Stimulated activated CD4-positive, alpha-beta T cell treated with anti-CD3 and anti-CD28 coated beads, Interleukin-1b, Interleukin-23, amount 100 ng/mL, for 24 hours (primary cell): ENCODE measurements at places on chromosomes 6 and 20.

GRCh38 chr6:63269470-63269869 lies 50.3 kb downstream of the LGSN start:
- no peak for DNase-seq

DNA sequence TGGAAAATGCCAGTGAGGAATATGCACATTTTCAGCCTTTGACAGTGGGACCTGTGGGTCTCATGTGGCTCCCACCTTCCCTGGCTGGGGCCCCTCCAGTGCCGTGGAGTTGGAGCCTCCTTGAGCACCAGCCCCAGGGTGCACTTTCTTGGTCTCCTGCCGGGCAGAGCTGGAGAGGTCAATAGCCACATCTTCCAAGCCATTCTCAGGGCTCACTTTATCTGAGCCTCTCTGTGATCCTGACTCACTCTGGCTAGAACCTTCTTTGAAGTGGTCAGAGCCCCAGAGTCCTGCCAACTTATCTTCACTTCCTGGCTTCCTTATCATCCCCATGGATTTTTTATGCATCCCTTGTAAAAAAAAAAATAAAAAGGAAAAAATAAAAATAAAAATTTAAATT lies 5.7 kb downstream of the VSX1 start:
- no peak for DNase-seq

- no peak for DNase-seq
These were observed 24.7 kb downstream of the COX4I2 start for GRCh38 chr20:31662372-31662854.

GRCh38 chr20:62056377-62056776 lies 9.3 kb downstream of the TAF4 start:
- DNase-seq = no peak

DNA sequence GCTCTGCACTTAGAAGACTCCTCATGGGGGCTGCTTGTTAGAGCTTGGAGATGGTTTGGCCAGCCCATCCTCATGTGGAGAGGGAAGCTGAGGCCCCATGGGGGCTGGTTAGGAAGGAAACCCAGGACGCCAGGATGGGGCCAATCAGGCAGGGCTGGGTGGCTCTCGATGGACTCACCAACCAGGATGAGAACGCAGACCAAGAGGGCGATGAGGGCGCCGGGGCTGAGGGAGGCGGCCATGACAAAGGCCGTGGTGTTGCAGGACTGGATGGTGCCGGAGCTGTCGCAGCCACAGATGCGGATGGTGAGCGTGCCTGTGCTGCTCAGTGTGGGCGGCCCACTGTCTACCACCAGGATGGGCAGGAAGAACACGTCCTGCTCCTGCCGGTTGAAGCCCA lies 59.7 kb downstream of the CD40 start:
- no peak for DNase-seq

DNA sequence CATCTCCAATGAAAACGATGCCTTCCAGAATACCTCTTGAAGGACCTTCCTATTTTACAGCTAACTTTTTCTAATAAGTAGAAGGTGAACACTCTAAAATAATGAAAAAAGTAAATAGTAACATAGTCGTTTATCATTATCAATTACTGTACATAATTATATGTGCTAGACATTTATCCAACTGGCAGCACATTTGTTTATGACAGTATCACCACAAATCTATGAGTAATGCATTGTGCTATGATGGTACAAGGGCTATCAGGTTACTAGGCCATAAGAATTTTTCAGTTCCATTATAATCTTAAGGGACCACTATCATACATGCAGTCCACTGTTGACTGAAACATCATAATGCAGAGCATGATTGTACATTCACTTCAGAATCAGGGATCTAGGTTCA lies 68.4 kb downstream of the ATG5 start:
- DNase-seq = no peak

DNA sequence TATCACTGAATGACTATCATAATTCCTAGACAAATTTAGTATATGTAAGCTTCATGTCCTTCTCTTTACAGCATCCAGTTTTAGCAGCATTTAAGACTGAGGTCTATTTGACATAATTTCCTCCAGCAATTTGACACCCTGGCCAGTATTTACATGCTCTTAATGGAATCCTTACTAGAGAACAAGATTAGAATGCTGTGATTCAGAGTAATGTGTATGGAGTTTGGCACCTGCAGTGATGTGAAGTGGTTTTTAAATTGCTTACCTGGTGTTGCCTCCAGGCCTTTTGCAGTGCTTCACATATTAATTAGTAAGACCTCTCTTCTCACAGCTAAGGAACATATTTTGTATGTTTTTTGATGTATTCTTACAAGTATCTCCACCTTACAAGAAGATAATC lies 9.8 kb downstream of the NKX2-4 start:
- no peak for DNase-seq

DNA sequence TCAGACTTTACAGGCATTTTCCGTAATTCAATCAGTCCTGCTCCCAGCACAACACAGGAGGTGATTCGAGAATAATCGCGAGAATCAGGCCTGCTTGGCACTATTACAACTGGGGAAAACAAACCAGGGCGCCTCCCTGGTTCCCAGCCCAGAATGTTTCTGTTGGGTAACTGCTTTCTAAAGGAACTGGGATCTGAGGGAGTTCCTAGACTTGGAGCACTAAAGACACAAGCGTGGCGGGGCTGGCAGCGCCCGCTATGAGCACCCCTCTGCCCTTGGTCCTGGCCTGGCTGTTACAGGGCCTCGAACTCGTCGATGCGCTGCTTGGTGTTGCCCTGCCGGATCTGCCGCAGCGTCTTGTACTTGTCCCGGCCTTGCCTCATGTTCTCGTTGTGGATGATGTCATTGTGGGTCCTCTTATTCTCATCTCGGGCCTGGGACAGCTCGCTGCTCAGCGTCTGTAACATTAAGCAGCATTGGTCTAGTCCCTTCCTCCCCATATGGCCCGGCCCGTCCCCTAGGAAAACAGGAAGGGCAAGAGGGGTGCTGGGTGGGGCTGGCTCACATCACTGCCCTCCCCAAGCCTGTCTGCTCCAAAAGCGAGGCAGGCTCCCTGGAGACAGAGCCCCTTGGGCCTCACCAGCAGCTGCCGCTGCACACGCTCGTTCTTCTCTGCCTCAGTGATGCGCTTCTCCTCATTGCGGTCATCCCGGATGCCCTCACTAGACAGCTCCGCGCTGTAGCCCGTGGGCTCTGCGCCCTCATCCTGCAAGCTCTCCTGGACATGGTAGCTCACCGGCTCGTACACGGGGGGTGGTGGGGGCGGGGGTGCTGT lies 52.3 kb downstream of the EZR start:
- DNase-seq = no peak

DNA sequence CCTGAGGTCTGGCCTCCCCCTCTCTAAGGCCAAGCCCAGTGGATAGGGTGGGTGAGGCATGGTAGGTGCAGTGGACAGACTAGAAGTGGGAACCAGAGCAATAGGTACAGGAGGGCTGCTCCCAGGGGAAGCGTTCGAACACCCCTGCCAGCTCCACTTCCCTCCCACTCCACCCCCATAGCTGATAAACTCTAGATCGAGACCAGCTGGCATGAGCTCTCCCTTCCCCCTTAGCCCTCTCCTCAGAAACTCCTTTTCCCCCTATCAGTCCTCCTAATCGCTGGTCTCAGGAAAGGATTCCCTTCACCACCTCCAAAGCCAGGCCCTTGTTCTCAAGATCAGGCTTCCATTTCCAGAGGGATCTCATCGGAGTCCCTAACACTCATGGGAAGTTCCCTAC lies 6.0 kb upstream of the FAM83C start:
- DNase-seq = no peak

DNA sequence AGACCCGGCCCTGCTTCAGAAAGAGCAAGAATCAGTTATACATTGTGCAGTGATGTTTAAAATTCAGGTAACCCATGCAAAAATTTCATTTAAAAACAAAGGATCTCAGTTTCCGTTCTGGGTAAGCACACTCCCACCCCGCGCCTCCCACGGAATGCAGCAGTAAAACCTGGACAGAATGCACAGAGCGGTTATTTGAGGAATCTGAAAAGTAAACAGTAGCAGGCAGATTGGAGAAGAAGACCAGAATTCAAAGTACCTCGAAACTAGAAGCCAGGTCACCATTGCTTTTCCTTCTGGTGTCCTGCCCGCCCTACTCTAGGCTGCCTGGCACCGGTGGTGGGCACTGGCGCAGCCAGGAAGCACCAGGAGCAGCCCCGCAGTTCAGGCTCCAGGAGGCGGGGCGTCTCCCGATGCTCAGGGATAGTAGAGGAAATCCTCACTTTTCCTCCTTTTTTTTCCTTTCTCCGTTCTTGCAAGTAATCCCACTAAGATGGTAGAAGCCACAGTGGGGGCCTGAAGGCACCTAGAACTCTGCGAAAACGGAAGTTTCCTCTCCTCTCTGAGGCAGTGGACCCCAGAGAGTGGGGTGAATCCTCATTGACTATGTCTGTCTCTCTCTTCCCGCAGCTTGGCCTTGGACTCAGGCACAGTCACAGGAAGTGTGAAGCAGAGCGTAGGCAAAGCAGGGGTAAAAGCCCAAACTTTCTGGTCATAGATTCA lies 28.3 kb downstream of the METTL24 start:
- no peak for DNase-seq

GRCh38 chr20:4171538-4172116 lies 156.3 kb upstream of the RNF24 start:
- DNase-seq = no peak

DNA sequence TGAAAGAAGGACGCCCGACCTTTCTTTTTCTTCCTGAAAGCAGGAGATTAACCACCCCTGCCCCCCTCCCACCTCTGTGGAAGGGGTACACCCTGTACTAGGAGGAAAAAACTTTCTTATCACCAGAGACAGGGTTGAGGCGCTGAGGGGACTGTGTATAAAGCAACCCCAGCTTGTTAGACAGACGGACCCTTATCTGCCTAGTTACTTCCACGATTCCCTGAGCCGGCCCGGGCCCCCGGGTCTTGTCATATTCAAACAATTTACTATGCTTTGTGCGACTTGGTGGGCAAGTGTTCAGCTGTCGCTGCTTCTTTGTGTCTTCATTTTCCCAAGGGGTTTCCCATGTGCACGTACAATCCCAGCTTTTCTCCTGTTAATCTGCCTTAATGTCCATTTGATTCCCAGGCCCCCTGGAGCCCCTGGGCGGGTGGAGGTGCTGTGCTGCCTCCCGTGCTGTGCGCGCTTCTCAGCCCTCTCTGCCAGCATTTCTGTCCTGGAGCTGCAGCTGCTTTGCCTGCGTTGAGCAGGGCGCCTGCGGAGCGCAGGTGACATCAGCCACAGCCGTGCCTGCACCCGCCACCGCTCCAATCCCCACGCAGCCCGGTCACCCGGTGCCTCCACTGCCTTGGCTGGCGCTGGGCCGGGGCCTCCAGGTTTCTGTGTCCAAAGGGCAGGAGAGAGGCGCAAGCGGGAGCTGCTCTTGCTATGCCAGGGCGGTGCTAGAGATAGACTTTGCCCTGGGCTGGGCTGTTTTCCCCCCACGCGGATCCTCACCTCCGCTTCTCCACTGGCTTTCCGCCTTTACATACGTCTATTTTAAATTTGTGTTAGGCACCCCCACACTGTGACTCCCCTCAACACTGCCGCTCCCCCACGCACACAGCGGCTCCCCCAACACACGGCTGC lies 96.2 kb downstream of the TTLL2 start:
- DNase-seq = no peak

DNA sequence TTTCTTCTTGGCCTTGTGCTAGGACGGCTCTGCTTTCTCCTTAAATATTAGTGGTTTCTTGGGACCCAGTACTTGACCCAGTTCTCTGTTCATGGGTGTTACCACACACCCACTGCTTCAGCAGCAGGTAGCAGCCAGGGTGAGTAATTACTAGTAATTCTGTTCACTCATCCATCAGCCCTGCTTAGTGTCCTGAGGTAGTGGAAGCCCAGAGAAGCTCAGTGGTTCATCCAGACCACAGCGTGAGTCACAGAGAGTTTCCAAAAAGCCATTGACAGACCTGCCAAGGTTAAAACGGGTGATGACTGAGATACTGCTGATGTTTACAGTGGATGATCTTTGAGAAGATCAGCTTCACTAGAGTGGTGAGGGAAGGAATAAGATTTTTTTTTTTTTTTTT lies 51.7 kb upstream of the HINT3 start:
- no peak for DNase-seq

- no peak for DNase-seq
These were observed 21.2 kb upstream of the ASXL1 start for GRCh38 chr20:32336918-32337347.

DNA sequence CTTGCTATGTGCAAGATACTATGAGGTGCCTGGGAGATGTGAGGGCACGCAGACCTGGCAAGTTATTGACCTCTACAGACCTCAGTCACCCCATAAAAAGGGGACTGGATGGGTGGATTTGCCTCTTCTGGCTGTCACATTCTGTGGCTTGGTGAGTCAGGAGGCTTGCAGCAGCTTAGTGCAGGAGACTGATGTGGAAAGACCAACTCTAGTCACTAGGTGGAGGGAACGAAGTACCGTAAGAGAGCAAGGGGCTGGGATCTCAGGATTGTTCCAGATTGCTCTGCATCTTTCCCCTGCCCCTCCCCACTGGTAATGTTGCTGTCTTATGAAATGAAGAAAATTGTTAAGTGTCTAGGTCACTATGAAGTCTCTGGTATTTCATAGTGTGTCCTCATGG lies 3.3 kb downstream of the MAPRE1 start:
- DNase-seq = no peak

DNA sequence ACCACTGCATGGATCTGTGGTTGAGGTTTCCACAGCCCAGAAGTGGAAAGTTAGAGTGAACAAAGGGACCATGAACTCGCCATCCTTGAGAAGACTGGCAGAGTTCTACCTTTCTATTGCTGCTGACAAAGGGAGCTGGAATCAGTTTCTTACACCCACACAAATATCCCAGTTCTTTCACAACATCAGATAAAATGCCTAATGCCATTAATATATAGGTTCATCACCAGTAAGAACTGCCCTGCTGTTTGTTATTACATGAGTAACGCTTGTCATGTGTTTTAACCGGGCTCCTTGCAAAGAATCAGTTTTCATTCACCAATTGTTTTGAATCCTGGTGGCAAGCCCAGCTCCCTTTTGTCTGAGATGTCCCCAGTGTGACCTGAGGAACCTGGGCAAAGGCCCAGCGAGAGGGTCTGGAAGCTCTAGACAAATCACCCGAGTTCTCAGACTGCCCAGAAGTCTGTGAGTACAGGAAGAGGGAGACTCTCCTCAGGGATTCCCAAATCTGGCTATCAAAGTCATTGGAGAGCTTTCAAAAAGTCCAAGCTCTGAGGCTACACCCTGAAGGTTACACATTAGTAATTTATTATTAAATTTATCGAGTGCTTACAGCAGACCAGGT lies 7.5 kb upstream of the CD164 start:
- no peak for DNase-seq

DNA sequence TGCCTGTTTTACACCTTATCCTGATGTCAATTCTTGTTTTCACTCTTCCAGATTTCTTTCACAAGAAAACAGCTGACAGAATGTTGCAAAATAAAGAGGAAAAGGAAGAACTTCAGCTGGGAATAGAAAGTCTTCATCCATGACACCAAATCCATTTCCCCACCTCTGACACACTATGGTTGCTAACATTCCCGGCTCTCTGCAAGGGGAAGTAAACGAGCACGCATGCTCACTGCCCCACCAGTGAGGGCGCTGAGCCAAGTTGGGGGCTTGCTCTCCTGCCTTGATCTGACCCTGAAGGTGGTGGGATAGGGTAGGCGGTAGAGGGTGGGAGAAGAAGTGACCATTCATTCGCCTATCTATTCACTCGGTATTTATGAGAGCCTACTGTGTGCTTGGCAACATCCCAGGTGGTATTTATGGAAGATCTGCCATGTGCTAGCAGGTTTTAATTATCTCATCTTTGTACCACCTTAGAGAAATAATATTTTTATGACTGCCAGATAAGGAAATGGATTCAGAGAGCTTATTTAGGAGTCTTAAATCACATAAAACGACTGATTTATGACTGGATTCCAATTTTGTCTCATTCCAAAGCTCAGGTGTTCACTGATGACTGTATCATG lies 206.2 kb downstream of the FOXC1 start:
- no peak for DNase-seq
